ENCODE measurements at places on chromosomes 16 and 17.

- no peak for DNase-seq
Measured at GRCh38 chr17:12431188-12431587, 234.5 kb upstream of the MYOCD start.

DNA sequence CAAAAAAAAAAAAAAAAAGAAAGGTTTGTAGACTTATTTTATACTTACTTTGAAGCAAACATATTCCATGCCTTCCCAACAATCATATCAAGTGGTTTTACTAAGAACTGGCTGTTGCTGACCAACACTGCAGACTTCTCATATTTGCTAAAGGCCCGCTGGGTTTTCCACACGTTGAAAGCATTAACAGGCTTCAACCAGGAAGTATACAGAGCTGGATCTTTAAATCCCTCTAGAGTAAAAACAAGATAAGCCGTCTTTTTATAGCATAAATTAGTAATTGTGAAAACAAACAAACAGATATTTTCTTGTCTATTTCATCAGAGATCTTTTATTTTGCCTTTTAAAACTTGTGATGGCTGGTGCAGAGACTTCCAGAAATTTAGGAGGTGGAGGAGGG, 29.1 kb downstream of the TUBD1 start:
- DNase-seq, result no peak

DNA sequence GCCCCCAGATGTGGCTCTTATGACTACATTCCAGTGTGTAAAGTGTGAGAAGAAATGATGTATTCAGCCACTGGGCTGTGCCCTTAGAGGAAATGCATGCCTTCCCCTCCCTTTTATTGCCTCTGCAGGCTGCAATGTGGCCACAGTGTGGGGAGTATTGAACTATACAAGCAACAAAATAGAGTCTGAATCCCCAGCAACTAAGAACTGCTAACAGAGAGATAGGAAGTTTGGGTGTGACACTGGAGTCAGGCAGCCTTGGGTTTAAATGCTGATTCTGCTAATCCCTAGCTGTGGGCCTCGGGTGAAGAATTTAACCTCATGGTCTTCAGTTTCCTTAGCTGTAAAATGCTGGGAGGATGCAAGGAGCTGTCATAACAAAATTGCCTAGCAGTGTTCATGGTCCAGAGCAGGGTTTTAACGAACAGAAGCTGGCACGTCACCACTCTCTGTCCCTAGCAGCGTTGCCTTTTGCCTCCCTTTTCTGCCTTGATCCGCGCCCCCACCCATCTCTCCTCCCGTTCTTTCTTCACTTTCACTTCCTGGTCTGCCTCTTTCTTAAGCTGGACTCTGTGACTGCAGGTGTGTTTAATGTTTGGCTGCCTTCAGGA, 50.3 kb downstream of the KPNA2 start:
- DNase-seq, result no peak

GRCh38 chr16:77137045-77137444, 53.9 kb upstream of the MON1B start:
- no peak for DNase-seq

DNA sequence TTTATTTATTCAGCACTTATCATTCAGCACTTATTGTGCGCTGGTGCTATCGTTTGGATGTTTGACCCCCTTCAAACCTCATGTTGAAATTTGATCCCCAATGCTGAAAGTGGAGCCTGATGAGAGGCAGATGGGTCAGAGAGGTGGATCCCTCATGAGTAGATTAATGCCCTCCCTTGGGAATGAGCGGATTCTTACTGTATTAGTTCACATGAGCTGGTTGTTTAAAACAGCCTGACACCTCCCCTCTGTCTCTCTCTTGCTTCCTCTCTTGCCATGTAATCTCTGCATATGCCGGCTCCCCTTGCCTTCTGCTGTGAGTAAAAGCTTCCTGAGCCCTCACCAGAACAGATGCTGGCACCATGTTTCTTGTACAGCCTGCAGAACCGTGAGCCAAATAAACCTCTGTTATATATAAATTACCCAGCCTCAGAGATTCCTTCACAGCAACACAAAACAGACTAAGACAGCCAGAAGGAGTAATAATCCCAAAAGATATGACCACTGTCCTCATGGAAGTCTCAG, 111.1 kb downstream of the CACNG3 start:
- DNase-seq, result no peak
